Activated naive CD4-positive, alpha-beta T cell (primary cell): ENCODE measurements at places on chromosomes 6 and 20.

DNA sequence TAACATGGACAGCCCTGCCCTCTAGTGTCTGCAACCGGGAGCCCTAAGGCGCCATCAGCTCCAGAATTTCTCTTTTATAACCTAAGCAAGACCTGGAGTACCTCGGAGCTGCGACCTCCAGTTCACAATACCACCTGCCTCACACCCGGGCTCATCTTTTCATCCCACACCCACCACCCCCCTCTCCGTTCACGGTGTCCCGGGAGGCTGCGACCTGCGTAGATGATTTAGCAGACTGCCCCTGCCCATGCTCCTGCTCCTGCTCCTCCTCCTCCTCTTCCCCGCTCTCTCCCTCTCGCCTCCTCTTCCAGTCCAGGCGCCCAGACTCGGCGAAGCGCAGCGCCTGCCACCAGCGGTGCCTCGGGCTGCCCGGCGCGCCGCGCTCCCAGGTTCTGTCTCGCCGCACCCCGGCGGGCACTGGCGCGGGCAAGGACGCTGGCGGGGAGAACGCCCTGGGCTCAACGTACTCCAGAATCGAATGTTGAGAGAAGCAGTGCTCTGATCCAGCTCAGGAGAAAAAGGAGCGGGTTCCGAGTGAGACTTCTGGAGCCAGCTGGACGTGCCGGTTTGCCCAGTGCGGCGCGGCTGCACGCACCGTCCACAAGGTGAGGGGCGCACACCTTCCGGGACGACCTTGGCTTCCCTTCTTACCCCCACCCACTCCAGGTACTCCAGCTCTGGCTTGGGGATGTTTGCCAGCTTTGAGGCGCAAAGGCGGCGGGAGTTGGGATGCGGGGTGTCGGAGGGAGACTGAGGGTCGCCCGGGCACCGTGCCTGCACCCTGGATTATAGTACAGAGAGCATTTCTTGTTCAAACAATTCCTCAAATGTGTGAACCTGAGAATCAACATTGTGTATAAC lies at the start of gene HTR1E:
TSS of gene HTR1E (plus strand) at position 310 of the 861 bp plus-strand sequence. CDS start 77,807 bp downstream, outside the sequence.
- DNase-seq = no peak

DNA sequence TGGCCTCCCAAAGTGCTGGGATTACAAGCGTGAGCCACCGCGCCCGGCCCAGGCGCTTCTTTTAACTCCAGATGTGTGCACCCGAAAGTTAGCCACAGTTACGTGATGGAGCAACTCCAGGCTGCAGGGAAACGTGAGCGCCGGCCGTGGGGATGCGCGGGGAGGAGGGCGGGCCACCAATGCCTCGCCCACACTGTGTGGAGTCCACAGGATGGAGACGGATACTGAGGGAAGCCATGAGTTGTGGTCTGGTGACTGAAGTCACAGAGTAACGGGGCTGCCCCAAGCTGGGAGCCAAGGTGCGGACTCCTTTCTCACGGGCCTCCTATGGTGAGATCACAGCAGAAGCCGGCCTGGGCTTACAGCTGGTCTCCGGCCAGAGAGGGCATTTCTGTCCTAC lies 23.2 kb downstream of the YTHDF1 start:
- no peak for DNase-seq

DNA sequence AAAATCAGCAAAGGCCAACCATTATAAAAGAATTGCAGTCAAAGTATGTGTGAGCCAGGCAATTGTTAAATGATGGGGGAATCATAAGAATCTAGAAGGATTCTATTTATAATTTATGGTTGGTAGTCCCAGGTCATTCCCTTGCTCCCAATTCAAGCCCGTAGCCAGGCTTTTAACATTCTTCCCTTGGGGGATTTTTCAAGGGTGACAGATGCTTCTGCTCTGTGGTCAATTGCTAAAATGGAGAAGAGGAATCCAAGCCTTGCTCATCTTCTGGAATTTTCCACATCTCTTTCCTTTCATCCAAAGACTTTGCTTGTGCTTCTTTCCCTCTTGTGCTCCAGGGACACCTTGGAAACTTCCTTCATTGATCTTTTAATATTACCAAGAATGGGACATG lies 18.0 kb upstream of the BCAS1 start:
- DNase-seq = no peak

DNA sequence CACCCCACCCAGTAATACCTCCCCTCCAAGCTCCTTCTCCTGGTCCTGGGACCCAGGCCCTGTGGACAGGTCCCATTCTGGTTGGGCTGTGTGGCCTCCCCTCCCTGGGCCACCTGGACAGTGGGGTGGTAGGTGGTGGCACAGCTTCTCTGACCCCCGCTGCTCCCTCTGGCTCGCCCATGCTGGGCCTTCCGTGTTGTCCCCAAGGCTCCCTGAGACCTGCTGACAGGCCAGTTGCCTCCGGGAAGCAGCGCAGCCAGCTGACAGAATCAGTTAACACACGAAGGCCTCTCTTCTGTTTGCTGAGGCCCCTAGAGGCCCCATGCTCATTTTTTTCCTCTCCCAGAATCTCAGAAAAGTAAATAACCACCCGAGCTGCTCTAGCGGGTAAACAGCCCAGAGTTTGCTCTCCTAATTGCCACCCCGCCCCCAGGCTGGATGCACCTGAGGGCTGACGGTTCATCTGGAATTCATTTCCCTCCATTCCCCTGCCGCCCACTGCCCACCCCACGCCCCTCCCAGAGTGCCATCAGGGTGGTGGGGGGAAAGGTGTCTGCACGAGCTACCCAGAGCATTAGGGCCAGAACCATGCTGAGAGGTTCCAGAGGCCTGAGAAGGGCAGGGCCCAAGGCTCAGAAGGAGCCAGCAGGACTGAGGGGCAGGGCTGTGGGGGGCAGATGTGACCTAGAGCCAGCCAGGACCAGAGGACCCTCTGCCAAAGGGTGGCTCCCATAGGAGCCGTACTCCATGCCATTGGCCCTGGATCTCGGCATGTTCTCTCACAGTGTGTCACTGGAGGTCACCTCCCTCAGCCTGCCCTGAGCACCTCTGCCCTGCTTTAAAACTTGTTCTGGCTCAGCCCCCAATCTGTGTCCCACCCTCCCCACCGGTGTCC lies 157.5 kb downstream of the GRM4 start:
- DNase-seq = no peak

- DNase-seq = no peak
Measured at GRCh38 chr20:56843386-56843785, 214.3 kb downstream of the TFAP2C start.

DNA sequence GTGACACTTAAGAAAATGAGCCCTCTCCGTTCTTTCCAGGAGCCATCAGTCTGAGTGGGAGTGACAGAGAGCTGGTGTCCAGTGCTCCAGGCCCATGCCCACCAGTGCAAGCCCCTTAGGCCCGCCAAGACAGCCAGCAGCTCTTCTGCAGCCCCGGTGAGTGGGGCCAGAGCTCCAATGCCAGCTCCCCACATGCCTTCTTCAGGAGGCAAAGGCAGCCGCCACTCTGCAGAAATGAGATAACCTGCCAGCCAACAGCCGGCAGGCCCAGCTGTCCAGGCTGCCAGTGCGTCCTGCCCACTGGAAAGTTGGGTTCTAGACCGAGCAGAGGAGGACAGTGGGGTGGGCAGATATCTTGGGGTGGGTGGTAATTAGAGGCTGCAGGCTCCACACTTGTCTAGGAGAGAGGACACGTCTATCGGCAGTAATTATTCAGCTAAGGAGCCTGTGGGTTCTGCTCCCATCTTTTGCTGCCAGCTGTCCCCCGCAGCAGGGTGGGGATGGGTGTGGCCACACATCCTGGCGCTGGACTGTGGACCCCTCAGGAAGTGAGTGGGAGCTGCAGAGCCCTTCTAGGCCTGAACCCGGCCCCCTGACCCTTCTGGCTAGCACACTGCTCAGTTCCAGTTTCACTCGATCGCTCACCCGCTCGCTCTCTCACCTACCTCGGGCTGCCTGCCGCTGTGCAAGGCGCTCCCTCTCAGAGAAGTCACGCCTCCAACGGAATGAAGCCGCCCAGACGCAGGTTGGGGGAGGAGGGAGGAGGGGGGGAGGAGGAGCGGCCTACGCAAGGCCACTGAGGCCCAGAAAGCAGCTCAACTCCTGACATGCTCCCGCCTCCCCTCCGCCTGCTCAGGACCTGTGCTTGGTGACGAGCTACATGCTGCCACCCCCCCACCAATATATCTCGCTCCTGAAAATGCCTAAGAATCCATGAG lies 3.6 kb downstream of the GRM4 start:
- DNase-seq = no peak

DNA sequence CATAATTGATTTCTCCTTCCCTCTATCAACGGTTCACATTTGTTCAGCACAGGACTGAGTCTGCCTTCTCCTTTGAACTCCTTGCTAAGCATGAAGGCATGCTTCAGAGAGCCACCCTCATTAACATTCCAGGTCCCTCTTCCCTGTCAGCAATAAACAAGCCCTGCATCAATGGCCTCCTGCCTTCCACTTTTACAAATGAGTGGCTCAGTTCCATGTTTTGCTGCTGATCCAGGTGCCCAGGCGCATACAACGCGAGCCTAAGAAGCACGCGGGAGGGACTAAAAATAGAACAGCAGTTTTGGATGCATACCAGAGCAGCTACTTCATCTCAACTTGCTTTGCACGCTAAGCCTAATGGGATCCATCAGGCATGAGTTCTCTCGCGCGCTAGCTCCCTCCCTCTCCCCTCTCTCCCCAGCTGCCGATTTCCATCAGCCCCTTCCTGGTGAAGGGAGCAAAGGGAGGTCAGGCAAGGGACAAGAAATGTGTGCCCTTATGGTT lies 53.4 kb downstream of the TRAF3IP2 start:
- no peak for DNase-seq

DNA sequence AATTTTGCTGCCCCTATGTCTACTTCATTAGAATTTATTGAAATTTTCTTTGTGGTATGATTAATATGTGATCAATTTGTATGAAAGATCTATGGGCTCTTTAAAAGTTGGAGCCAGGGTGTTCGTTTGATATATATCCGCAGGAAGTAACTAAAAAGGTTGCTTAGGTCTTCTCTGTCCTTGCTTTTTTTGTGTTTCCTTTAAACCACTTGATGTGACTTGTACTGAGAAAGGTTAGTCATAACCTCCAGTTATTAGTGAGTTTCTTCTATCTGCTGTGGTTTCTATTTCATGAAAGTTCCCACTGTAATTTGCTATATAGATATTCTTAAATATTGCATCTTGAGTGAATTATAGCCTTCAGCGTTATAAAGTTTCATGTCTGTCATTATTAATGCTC lies 585.3 kb upstream of the ARID1B start:
- DNase-seq = no peak

GRCh38 chr6:1885576-1886011 lies 275.9 kb downstream of the FOXC1 start:
- DNase-seq = no peak

DNA sequence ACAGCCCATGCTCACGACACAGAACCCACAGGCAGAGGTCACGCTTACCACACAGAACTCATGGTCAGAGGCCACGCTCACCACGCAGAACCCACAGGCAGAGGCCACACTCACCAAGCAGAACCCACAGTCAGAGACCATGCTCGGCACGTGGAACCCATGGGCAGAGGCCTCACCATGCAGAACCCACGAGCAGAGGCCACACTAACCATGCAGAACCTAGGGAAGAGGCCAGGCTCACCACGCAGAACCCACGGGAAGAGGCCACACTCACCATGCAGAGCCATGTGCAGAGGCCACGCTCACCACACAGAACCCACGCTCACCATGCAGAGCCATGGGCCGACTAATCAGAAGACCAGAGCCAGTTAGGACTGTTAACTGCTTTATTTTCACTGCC lies 203.2 kb upstream of the THBS2 start:
- no peak for DNase-seq

DNA sequence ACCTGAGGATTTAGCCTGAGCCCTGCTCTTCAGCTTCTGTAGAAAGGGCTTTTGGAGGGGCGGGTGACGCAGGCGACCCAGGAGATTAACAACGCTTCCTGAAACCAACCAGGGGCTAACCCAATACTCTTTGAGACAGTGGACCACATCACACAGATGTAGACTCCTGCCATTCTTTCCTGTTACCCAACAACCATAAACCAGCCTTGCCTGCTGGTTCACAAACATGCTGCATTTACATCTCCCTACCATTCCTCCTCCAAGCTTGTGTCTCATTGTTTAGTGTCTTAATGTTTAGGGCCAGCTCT lies 28.3 kb downstream of the PPP1R16B start:
- DNase-seq = no peak

DNA sequence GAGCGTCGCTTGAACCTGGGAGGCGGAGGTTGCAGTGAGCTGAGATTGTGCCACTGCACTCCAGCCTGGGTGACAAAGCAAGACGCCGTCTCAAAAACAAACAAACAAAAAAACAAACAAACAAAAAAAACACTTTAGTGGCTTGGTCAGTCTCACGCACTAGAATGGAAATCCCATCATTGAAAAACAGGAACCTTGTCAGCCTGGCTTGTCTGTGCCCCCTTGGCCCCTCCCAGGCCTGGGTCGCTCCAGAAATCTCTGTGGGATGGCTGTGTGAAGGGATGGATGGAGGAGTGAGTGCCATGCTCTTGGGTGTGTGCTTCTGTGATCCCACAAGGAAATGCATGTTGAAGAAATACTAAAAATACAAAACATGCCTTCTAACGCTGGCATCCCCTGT lies 20.9 kb upstream of the NAA20 start:
- no peak for DNase-seq

DNA sequence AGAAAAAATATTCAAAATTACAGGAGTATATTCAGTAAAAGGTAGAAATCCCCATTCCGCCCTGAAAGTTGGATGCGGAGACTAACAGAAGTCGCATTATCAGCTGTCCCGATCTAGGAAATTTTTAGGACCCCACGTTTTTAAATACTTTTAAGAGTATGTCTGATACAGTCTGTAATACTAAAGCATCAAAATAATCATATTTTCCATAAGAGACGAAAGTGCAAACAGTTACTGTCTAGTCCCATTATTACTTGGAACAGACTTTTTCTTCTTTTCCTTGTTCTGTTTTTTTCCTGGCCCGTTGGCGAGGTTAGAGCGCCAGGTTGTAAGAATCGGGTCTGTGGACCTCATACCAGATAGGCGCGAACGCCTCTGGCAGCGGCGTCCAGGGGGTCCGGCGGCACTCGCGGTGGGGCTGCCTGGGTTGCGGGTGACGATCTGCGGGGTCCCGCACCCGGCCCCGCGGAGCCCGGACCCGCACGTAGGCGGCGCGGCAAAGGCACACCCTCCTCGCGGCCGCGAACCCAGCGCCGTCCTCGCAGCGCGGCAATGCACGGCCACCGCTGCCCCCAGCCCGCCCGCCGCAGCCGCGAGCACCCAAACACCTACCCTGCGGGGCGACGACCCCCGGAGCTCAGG lies 460 bp downstream of the PLAGL1 start:
- no peak for DNase-seq

GRCh38 chr6:73722318-73723060 lies 26.5 kb downstream of the CD109 start:
- no peak for DNase-seq

DNA sequence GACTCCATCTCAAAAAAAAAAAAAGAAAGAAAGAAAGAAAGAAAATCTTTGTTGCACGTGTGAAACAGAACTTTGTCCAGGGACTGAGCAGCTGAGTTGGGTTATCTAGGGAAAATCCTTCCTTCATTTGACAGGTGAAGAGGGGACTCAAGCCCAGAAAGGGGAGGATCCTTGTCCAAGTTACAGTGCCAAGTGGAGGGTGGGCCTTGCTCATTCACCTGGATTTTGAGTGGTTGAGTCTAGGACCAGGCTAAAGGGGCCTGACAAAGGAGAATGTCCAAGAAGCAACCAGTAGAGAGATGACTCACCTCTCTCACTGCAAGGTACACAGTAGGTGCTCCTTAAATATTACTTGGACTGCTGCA lies 2.7 kb downstream of the TGIF2 start:
- no peak for DNase-seq

GRCh38 chr6:169070506-169071176 lies 183.0 kb downstream of the THBS2 start:
- DNase-seq = no peak
